ENCODE measurements at places on chromosomes 6 and 20.
A peak's percentile ranks its signal among the peaks of the same experiment; 100 is the strongest.

GRCh38 chr6:71387179-71387578, 98.6 kb downstream of the OGFRL1 start:
- no peak for DNase-seq

DNA sequence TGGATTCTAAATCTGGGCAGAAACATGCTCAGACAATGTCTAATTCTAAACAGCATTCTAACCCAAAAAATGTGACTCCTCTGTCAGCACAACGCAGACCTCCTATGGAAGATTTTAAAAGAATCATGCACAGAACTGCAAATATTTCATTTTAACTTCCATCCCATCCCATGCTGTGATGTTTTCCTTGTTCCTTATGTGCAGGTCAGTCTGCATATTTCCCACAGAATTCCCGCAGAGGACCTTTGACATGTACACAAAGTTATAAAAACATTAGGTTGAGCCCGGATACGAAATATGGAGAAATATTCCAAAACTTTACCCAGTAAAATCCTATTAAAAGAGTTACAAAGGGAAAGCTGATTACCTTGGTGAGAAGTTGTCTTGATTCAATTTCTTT, 467.1 kb upstream of the EPHA7 start:
- DNase-seq = no peak

- no peak for DNase-seq
These were observed 706 bp upstream of the TUBB2B start for GRCh38 chr6:3228046-3228671.

- no peak for DNase-seq
These were observed 116.6 kb downstream of the SLC22A3 start for GRCh38 chr6:160464744-160465143.

DNA sequence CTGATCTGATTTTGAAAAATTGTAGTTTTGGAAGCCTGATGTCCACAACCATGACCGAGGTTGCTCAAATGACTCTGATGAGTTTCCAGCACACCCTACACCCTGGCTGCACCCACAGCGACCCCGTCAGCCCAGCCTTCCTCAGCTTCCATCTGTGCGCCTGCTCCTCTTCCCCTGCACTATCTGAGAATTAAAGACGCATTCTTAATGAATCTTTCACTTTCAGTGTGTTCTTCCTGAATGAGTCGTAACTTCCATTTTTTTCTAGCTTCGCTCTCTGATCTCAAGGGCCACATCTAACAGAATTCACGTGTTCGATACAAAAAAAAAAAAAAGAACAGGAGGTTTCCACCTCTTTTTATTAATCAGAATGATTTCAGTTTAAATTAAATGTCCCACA, 21.3 kb upstream of the RREB1 start:
- DNase-seq = peak; percentile 51

GRCh38 chr20:15332711-15333160, 995.3 kb upstream of the FLRT3 start:
- no peak for DNase-seq

GRCh38 chr20:37387519-37388269, 41.8 kb downstream of the SRC start:
- DNase-seq = no peak

GRCh38 chr6:161679980-161680538, 406.2 kb upstream of the AGPAT4 start:
- no peak for DNase-seq

GRCh38 chr6:99187429-99187828, 162.0 kb downstream of the FAXC start:
- DNase-seq = peak; percentile 1

DNA sequence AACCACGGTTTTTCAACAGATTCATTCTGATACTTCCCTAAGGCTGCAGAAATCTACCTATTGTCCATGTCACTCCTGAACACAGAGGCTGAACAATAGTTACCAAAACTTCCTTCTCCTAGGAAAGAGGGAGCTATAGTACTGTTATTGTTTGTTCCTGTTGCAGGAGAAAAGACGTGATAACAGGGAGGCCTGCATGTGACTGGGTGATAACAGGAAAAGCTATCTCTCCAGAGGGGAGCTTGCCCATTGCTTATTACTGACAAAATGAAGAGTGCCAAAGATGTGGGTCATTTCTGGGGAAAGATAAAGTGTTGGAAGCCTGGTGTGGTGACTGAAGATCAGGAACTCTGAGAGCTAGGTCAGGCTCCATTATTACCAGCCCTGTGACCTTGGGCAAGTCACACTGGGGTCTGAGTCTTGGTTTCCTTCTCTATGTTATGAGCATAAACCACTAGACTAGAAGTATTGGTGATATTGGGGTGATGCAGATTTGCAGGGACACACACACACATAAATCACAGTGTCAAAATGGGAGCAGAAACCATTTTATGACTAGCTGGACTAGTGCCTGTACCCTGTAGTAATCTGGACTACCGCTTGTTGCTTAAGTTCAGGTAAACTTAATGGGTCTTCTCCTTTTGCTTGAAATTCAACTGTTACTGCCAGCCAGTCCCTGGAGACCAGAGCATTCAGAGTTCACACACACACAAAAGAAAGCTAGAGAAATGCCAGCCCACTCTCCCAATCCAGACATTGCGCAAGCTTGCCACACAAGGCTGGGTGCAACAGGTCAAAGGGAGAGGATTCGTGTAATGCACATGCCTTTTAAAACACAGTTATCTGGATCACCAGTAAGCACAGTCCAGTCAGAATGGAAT, 136.0 kb upstream of the CNR1 start:
- DNase-seq = peak; percentile 15

GRCh38 chr6:138450445-138450844, 46.4 kb downstream of the HEBP2 start:
- no peak for DNase-seq

DNA sequence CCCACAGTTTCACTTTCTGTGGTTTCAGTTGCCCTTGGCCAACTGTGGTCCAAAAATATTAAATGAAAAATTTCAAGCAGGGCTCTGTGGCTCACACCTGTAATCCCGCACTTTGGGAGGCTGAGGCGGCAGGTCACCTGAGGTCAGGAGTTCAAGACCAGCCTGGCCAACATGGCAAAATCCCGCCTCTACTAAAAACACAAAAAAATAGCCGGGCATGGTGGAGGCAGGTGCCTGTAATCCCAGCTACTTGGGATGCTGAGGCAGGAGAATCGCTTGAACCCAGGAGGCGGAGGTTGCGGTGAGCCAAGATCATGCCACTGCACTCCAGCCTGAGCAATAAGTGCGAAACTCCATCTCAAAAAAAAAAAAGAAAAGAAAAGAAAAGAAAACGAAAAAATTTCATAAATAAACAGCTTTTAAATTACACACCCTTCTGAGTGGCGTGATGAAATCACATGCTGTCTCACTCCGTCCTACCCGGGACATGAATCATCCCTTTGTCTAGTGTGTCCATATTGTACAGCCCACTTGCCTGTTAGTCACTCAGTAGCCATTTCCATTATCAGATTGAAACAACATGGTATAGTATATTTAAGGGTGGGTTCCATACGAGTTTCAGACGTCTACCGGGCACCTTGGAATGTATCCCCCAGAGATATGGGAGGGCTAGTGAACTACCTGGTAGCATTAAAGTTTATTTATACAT, 11.7 kb downstream of the PTPRK start:
- DNase-seq = peak; percentile 96

DNA sequence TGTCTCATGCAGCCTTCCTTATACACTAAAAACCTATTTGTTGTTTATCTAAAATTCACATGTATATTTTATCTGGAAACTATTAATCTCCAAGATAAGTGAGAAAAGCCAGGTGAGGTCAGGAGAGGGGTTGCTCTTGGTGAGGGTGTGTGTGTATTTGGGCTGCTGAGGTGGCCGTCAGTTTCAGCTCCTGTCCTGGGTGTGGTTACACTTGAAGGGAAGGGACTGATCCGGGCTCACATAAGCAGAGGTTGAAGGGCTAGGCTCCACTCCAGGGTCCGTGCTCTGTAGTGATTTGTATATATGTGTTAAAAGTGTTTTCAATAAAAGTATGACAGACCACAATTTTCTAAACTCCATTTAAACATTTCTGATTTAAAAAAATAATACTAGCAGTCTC, 13.5 kb upstream of the SNAI1 start:
- no peak for DNase-seq

GRCh38 chr20:2903686-2904085, 30.4 kb downstream of the PTPRA start:
- DNase-seq = no peak

GRCh38 chr6:134249239-134249758, 68.6 kb downstream of the SGK1 start:
- DNase-seq = no peak

GRCh38 chr6:56148488-56149186, 98.7 kb downstream of the COL21A1 start:
- peak; percentile 29 for DNase-seq

DNA sequence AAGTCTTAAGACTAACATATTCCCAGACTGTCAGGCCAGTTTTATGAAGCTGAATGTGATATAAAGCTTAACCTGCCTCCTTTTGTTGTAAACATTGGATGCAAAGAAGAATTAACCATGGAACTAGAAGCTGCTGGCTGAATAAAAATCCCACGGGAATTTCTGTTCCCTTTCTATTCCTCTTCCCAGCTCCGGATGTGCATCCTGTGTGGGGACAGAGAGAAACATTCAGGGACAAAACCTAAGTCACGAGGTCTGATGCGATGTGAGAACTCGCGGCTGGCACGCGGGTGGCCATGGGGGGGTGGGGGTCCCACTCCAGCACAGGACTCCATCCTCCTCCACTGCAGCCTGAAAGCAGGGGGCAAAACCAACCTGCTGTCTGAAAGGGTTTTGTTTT, 32.2 kb downstream of the RAMACL start:
- no peak for DNase-seq

DNA sequence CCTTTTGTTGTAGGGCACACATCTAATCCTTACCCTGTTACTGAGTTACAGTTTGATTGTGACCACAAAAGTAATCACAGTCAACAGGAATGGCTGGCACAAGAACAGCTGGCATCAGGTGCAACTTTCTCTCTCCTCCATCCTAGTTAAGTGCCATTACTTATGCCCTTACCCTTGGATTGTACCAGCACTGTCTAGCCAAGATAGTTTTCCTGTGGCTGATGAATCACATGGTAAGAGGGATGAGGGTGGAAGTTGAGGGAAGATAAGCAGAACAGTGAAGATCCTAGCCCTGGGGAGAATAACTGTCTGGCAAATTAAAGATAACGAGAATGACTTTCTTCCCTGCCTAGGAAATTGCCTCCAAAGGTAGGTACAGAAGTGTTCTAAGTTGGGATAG, 42.0 kb downstream of the RNF217 start:
- peak; percentile 87 for DNase-seq

GRCh38 chr20:8948442-8949020, 120.4 kb upstream of the PLCB4 start:
- no peak for DNase-seq

DNA sequence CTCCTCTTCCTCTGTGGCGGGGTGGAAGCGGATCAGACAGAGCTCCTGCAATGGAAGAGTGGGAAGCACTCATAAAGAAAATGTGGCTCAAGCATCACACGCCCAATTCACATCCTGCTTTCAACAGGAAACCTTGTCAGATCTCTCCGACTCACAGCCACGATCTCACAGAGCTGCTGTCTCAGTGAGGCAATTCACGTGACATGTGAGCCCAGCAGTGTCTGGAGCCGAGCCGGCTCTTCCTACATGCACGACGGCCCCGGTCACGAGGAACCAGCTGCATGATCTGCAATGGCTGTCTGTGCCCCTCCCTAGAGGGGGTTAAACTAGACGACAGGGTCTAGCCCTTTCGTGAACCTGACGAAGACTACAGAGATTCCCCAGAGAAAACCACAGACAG, 29.5 kb upstream of the TCFL5 start:
- no peak for DNase-seq

DNA sequence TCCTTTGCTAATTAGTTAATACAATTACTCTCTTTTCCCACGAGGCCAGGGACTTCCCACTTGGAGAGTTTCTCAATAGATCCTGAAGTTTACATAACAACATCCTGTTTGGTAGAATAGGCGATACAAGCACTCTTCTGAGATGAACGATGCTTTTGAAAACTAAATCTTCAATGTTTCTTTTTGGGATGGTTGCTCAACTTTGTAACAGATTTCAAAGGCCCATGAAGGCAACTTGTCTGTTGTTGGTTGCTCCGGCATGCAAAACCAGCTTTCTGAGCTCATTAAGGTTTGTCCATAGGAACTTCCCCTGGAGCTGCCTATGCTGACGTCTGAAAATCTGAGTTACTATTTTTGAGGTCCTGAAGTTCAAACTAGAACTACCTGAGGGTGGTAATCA, 25.9 kb upstream of the ROS1 start:
- DNase-seq = no peak

DNA sequence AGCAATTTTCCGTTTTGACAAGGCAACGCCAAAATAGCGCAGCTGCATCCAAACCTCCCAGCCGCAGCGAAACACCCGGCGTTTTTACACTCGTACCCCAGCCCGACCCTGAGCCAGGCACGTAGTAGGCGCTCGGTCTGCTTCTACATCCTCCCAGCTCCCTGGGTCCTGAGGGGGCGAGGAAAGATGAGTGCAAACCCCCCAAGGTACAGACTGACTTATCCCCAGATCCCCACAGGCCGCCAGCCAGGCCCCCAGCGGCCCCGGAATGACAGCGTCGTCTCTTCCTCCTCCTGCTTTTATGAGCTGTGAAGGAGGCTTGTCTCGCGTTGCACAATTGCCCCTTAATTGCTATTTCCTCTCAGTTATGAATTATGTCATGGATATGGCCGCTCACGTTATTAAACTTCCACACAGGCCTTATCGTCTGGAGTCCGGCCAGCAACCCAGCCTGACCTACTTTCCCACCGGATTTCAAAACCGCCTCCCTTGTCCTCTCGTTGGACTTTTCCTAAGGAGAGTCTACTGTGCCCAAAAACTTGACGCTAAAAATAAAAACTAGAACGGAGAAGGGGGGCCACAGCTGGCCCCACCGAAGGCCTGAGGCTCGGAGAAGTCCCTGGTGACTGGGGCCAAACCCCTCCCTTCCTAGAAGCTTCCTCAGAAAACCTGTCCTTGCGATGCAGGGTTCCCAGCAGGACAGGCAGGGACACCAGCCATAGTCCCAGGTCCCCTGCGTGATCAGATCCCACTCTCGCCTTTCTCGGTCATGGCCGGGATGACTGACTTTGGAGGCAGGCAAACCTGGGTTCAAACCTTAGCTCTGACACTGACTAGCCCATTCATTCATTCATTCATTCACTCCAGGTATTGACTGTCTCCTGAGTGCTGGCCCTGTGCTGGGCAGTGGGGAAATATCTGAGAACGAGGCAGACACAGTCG, 130.9 kb upstream of the PTPN1 start:
- no peak for DNase-seq

DNA sequence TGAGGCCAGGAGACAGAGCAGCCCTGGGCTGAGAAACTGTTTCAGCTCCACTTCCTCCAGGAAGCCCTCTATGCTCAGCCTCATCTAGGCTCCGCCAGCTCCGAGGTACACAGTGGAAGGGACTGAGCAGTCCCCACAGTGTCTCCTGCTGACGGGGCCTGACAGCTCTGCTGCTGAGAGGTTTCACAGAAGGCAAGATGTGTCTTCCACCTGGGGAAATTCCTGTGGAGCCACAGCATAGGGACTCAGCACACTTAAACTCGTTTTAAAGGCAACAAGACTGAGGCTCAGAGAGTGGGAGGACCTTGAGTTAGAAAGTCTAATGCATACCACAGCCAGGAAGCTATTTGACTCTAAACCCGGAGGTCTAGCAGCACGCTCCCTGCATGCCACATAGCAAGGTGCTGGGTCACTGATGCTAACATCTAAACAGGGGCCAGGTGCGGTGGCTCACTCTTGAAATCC, 6.8 kb downstream of the ADA start:
- no peak for DNase-seq

All from M059J (cell line).